Activated T-cell treated with anti-CD3 and anti-CD28 coated beads for 48 hours (primary cell): ENCODE measurements at places on chromosomes 13 and 19.
A peak's percentile ranks its signal among the peaks of the same experiment; 100 is the strongest.

- DNase-seq = no peak
These were observed 35.4 kb downstream of the SLC10A2 start for GRCh38 chr13:103030776-103031175.

DNA sequence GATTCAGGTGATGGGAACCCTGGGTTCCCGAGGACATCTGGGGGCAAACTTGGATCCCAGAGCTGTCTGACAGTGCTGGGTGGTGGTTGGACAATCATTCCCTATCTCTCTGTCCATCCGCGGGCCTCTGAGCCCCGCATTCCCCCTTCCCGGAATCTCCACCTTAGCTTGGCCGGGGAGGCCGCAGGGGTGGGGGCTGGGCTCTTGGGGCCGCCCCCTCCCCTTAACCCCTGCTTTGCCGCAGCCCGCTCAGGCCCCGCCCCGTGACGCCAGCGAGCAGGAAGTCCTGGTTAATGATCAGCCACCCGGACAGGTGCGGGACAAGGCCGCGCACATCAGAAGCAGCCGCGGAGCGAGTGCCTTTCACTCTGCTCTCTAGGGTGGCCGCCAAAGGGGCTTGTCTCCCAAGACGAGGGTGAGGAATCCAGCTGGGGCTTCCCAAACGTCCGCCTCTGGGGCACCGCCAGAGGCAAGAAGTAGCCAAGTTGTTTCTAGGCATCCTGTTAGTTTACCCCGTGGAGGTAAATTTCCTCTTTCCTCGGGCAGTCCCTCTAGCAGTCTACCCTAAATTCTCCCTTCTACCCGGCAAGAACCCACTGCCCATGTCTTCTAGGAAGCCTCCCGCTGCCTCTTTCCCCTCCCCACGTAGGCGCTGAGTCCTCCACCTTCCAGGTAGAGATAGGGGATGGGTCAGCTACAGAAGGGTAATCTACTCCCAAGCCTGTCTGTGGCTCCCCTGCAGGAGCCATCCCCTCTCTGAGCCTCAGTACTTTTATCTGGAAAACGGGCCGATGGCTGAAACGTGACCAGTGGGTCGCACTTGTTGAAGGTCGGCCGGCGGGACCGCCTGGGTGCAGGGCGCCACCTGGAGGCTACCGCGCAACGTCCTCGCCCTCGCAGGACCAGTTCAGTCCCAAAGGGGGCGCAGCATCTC, 3.0 kb downstream of the IRF2BP1 start:
- DNase-seq = peak; percentile 83

DNA sequence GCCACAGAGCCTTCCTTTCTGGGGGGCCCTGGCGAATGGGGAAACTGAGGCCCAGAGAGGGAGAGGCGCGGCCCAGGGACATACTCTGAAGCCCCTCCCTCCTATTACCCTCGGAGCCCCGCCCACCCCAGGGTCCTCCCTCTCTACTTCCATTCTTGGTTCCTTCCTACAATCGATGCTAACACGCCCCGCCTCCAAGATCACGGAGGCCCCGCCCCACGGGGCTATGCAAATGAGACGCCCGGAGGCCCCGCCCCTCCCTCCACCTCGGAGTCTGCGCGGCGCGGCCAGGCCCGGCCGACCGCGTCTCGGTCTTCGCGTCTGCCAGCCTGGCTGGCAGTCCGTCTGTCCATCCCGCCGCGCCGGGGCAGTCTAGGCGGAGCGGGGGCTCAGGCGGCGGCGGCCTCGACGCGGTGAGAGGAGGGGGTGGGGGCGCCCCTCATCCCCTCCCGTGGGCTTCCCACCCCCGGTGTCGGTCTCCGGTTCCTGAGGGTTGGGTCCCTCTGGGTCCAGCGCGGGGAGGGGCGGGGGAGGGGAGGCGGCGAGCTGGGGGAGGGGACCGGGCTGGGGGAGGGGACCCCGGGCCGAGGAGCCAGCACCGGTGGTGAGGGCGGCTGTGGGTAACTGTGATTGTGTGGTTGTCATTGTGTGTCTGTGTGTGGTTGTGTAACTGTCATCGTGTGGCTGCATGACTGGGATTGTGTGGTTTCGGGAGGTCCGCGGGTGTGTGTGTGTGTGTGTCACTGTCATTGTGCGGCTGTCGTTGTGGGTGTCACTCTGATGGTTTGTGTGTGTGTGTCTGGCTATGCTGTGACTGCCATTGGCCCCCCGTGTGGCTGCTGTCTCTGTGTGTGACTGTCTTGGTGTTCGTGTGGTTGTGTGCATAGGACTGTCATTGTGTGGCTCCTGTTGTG, at the start of gene PLPPR2:
Gene PLPPR2, plus strand, starts transcription at position 273 of the 914 bp plus-strand sequence. CDS start 2,242 bp downstream, outside the sequence.
- peak; percentile 85 for DNase-seq

DNA sequence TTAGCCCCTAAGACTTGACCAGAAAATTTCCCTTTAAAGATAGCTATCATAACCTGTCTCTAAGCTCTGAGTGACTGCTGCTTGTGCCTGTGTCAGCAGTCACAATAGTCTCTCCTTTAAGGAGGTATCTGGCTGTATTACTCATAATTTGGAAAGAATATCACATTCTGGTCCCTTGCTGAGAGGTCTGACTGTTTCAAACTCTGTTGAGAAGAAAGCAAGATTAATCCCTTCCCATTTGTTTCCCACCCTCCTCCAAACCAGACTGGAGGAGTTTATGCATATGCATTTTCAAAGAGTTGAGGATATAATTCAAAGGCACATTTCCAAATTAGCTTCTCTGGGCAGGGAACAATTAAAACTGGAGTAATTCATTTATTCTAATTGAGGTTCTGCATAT, 2.3 kb downstream of the HTR2A start:
- DNase-seq = no peak

DNA sequence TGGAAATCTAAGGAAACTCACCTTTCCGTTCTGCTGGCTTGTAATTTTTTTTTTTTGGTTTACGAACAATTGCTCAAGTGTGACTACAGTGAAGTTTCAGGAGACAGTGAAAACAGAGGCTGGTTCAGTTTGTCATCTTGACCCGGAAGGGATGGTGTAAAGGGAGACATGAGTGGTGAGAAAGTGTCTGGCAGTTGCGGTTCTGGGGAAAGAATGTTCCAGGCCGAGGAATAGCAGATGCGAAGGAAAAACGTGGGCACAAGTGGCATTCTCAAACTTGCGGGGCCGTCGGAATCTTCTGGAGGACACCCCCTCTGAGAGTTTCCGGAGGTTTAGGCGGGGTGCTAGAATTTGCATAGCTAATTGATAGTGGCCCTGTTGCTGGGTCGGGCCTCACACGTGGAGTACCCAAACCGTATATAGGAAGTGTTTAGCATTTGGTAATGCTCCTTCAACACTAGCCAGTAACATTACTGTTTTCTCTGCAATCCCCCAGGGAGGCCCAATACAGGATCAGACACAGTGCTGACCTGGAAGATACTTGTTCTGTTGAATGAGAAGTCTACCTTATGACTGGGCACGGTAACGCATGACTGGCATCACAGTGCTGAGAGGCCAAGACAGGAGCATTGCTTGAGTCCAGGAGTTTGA, 2.8 kb upstream of the TNFSF9 start:
- no peak for DNase-seq

- no peak for DNase-seq
These were observed at the start of gene GPR12 for GRCh38 chr13:26759907-26760831. Gene GPR12, minus strand, starts transcription at chr13:26760786. Its CDS starts 959 bp downstream, at chr13:26759827.

GRCh38 chr13:112857914-112858490, 111.0 kb upstream of the MCF2L start:
- no peak for DNase-seq

- no peak for DNase-seq
These were observed 43.6 kb upstream of the ZNF681 start for GRCh38 chr19:23802290-23802689.

DNA sequence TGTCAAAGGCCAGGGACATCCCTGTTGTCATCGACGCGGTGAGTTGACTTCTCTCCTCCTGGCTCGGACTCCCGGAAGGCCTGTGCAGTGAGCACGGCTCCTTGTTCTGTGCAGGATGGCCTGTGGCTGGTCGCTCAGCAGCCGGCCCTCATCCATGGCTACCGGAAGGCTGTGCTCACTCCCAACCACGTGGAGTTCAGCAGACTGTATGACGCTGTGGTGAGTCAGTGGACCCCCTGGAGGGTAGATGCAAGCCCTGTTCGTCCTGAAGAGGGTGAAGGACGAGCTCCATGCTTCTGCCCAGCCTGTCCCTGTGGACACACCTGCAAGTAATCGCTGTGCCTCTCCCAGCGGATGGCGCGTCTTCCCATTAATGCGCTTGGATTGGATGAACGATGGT, 19.2 kb downstream of the NAXD start:
- no peak for DNase-seq

DNA sequence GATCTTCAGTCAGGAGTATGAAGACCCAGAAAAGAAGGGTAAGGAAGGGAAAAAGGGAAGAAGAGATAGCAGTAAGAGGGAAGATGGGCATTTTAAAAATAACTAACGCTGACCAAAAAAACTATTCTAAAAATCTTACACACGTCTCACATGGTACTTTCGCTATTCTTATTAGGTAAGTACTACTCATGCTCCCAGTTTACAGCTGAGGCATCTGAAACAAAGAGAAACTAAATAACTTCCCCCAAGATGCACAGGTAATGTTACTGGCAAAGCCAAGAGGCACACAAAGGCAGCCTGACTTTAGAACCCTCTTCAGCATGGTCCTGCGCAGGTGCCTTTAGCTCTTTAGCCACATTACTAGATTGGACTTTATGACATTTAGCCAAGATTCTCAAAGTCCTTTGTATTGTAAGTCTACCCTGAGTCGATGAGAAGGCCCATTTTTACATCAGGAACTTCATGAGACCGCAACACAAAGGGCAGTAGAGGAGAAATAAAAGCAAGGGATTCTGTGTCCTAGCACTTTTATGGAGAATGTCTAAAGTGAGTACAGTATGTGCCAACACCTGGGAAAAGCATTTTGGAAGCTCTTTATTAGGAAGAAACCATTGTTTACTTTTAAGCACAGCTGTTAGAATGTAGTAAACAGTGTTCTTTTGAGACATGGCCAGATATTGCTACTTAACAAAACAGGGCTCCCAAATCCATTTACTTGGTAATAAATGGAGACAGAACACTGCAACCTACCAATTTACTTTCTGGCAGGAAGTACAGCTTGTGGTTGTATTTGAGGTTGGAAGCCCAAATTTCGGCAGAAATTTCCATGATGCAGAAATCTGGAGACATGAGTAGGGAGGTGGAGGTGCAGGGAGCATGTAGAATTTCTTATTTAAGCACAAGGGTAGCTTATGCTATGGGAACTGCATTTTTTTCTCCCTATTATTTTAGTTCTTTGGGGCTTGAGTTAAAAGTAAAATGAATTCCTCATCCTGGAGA, 250.7 kb downstream of the KCTD12 start:
- DNase-seq = no peak

- no peak for DNase-seq
These were observed 3.2 kb downstream of the TMIGD2 start for GRCh38 chr19:4298810-4299550.

DNA sequence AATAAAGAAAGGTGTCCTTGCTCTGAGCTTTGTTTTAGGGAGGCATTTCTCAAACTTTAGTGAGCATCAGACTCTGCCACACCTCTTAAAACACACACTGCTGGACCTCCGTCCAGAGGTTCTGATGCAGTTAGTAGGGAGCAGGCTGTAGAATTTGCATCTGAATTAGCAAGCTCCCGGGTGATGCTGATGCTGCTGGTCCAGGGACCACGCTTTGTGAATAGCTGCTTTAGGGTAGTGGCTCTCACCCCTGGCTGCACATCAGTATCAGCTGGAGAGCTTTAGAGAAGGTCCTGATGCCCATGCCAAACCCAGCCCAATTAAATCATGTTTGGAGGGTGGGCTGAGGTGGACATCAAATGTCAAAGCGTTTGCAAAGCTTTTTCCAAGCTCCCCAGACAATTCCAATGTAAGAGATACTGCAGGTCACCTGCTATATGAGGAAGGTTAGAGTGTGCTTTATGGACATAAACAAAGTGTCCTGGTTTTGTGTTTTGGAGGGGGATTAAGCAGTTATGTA, 3.6 kb downstream of the HTR2A start:
- DNase-seq = no peak

- no peak for DNase-seq
These were observed 15.2 kb upstream of the MTIF3 start for GRCh38 chr13:27465611-27466010.

DNA sequence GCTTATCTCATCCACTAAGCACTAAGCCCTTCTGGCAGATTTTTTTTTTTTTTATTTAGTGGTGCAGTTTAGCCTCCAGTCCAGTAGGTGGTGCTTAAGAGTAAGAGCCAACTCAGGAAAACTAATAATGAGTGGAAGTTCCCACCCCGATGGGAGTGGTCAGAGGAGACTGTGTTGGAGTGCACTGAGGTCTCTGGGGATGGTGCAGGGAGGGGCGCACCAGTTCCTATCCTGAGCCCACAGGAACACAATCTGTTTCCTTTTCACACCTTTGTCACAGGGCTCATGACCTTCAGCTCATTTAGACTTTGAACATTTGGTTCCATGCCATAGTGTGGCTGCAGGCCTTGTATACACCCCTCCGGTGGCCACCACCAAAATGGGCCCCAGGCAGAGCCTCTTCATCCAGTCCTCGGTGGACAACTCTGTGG, 367.4 kb downstream of the SPRY2 start:
- no peak for DNase-seq

GRCh38 chr19:1308718-1309117, 23.0 kb downstream of the EFNA2 start:
- no peak for DNase-seq

DNA sequence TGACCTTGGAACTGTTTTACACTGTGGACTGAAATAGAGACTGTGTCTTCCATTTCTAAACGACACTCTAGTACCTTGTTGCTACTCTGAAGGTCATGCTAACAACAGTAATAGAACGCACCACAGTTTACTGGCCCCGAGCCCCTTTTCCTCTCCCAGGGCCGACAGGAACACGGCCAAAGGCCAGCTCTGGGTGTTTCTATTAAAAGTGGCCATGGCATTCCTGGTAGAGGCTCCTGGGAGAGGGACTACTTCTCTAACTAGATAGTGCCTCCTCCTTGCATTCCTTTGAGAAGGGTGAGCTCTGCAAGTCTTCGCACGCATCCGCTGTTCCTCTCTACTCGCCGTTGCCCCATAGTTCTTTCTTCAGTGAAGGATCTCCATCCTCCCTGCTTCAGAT, 18.7 kb upstream of the SIAH3 start:
- no peak for DNase-seq

DNA sequence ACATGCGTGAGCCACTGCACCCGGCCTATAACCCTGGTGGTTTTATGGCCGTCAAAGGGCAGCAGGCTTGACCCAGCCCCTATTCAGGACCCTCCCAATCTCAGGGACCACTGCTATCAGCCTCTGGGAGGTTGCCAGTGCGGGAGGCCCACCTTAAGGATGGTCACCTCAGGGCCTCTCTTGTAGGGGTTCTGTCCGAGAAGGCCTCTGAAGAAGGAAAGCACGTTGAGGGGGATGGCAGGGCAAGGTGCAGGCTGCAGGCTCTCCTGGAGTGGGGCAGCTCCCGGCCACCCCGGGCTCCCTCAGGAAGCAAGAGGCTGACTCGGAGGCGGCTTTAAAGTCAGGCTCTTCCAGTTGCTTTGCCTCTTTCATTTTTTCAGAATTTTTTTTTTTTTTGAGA, 6.0 kb upstream of the GRTP1 start:
- no peak for DNase-seq

GRCh38 chr19:46904114-46905060, 43.6 kb downstream of the ARHGAP35 start:
- no peak for DNase-seq
